Bronchial smooth muscle cell (primary cell): ENCODE measurements at places on chromosomes 7 and 10. TPM values are rescaled to one million over a fixed set of nuclear protein-coding genes. Genes with fewer than 3 reads are reported as not detected.

NKX6-2 gene
- total RNA-seq: not detected in 2 replicates

ABCB1 gene
- total RNA-seq: 3.8 and 24.0 TPM in 2 replicates

COL13A1 gene
- 9.3 and 16.9 TPM in 2 replicates for total RNA-seq

H2BK1 gene
- total RNA-seq: not detected in 2 replicates

COL26A1 gene
- not detected in 2 replicates for total RNA-seq

PAX4 gene
- not detected in 2 replicates for total RNA-seq

MYOZ1 gene
- total RNA-seq: under 0.01 and 0.43 TPM in 2 replicates

RAB19 gene
- total RNA-seq: not detected in 2 replicates

WNT16 gene
- total RNA-seq: 0.09 and 0.32 TPM in 2 replicates

GPR15LG gene
- total RNA-seq: not detected in 2 replicates

VPS26A gene
- total RNA-seq: 12.4 and 33.6 TPM in 2 replicates

SPDYE16 gene
- under 0.01 and 0.26 TPM in 2 replicates for total RNA-seq

RNF148 gene
- 0.16 and 0.26 TPM in 2 replicates for total RNA-seq

TRDMT1 gene
- total RNA-seq: 3.8 and 5.1 TPM in 2 replicates

ADAM22 gene
- total RNA-seq: 0.47 and 1.4 TPM in 2 replicates

PBLD gene
- 6.4 and 8.7 TPM in 2 replicates for total RNA-seq

HKDC1 gene
- under 0.01 and 0.77 TPM in 2 replicates for total RNA-seq

TIAL1 gene
- total RNA-seq: 18.4 and 21.6 TPM in 2 replicates

FANK1 gene
- total RNA-seq: 6.0 and 8.5 TPM in 2 replicates

FFAR4 gene
- total RNA-seq: not detected in 2 replicates

MRPL43 gene
- 58.2 and 62.7 TPM in 2 replicates for total RNA-seq

PIP gene
- total RNA-seq: not detected in 2 replicates

SPDYE2B gene
- total RNA-seq: not detected in 2 replicates

HYAL4 gene
- not detected in 2 replicates for total RNA-seq

NPY4R gene
- total RNA-seq: under 0.01 TPM in 1 of 2 replicates, not detected in the other

ASZ1 gene
- not detected in 2 replicates for total RNA-seq
